ENCODE measurements at places on chromosomes 12 and 14. TPM values are rescaled to one million over a fixed set of nuclear protein-coding genes. Genes with fewer than 3 reads are reported as not detected.

The ADAM21 gene
- not detected for total RNA-seq

- DNase-seq, result no peak
Observed at GRCh38 chr12:22729957-22730443, 105.0 kb downstream of the ETNK1 start.

DNA sequence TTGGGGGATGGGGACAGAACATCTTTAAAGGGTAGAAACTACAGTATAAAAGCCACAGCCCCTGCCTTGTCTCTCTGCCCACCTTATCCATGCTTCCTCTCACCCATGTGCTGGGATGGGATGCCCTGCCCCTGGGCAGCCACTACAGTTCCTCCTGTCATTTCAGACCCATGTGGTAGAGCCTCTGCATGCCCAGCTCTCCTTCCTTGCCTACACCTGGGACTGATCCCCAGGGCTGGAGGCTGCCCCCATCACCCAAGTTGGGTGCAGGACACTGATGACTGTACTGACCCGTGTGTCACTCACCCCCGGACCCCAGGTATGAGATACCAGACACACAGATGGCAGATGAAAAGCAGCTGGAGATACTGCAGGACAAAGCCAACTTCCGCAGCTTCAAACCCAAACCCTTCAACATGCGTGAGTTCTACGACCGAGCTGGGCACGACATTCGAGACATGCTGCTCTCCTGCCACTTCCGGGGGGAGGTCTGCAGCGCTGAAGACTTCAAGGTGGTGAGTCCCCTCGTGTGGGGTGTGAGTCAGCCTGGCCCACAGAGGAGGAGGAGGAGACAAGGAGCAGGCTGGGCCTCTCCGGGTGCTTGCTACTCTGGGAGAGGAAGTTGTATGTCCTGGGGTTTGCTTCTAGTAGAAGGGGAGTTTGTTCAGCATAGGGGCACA, 2.2 kb downstream of the ASIC1 start:
- no peak for DNase-seq

The PRKD1 gene
- total RNA-seq, result 6.3 TPM

GRCh38 chr14:55600784-55601561, 21.0 kb downstream of the KTN1 start:
- no peak for DNase-seq

DNA sequence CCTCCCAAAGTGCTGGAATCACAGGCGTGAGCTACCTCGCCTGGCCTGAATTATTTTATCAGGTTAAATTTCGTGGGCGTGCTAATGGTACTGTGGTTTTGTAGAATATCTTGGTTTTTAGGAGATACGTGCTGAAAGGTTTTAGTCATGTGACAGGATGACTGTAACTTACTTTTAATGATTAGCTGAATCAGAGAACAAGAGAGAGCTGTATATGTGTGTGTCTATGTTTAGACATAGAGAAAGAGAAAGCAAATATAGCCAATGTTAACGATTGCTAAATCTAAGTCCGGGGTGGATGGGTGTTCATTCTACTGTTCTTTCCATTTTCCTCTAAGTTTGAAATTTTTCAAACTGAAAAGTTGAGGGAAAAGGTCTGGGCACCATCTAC, 9.2 kb upstream of the PNMA1 start:
- no peak for DNase-seq

- no peak for DNase-seq
Observed at GRCh38 chr12:129900306-129900705, 3.5 kb downstream of the TMEM132D start.

GRCh38 chr12:65776994-65777393, 47.3 kb upstream of the HMGA2 start:
- no peak for DNase-seq

The ATP5F1B gene
- 344 TPM for total RNA-seq

The CNPY2 gene
- 93.3 TPM for total RNA-seq

The CCDC184 gene
- not detected for total RNA-seq

DNA sequence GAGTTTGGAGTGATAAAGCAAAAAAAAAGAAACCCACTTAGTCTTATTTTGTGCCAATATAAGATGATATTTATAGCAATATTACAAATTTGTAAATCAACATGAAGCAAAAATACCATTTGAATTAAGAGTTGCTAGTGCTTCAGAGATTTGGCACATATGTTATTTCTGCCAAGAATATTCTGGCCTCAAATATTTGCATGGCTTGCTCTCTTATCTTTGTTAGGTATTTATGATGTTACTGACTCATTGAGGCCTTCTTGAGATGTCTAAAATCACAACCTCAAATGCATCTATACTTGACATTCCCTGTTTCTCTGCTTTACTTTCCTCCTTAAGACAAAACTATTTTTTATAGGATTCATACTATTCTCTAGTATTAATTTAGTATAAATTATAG, 301.5 kb downstream of the NELL2 start:
- no peak for DNase-seq

The GNG2 gene
- 4.3 TPM for total RNA-seq

The RAD51AP1 gene
- total RNA-seq, result 0.65 TPM

DNA sequence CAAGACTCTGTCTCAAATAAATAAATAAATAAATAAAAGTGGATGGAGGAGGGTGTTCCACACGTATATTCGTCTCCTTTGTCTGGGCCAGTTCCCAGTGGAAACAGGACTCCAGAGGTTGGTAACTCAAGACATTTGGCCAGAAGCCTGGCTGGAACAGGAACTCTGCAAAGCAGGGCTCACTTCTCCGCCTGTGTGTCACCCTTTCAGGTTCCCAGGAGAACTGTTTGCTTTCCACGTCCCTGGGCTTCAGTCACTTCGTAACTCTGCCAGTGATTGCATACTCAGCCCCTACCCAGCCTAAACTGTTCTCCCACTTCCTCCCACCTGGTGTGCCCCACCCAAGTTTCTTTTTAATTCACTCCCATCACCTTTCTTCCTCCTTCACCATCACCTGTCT, 7.0 kb upstream of the UBE2N start:
- no peak for DNase-seq

- no peak for DNase-seq
Observed at GRCh38 chr12:116306968-116307367, 29.5 kb upstream of the MED13L start.

DNA sequence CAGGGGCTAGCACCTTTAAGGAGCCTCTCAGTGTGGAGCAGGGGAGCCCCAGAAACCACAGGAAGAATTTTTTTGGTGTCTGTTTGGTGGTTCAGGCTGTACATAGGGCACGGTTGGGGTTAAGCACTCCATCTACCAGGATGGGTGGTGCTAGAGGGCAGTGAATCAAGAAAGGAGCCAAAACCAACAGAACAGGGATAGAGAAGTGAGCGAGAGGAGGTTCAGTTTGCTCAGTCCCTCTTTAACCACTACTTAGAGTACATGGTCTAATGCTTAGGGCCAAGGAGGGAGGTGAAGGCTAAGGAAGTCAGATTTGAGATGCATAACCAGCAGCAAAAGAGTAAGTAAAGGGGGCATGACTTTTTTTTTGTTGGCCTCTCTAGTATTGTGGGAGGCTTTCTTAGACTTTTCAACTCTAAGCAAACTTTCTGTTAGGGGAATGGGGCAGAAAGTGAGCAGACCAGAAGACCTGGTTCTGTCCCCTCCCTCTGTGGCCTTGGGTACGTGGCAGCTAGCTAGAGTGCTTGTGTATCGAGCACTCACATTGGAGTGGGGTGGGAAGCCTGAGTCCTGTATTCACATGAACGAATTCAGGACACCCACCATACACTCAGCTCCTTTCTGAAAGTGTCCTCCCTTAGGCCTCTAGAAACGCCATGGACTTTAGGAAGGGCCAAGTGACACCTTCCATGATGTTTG, 6.6 kb upstream of the NPFF start:
- no peak for DNase-seq

The MGAT4C gene
- not detected for total RNA-seq

GRCh38 chr14:94052199-94052598, 26.1 kb downstream of the OTUB2 start:
- DNase-seq, result no peak

- DNase-seq, result no peak
Observed at GRCh38 chr14:22560662-22561365, 28.2 kb downstream of the DAD1 start.

The ERG28 gene
- total RNA-seq, result 17.9 TPM

DNA sequence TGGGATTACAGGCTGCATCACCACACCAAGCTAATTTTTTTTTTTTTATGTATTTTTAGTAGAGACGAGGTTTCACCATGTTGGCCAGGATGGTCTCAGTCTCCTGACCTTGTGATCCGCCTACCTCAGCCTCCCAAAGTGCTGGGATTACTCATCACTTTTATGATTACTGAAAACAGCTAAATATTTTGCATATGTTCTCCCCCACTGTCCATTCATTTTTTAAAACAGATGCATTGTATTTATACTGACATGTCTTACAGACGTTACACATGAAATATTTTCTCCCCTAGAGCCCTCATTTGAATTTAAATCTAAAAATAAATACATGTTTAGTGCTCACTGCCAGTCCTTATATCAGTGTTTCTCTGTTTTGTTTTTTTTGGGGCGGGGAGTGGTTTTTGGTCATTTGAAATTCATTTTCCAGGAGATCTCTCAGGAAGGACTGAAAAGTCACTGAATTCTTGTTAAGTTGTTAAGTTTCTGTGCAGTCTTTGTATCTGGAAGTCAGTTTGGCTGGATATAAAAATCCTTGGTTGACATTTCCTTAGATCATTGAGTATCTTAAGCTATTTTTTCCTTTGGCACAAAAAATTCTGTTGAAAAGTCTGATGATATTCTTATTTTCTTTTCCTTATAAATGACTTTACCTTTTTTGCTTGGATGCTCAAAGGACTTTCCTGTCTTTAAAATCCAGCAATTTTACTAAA, 9.4 kb downstream of the FBXO21 start:
- DNase-seq, result no peak

The GPR135 gene
- 1.4 TPM for total RNA-seq

The COL2A1 gene
- total RNA-seq, result 0.08 TPM

The HOXC5 gene
- not detected for total RNA-seq

DNA sequence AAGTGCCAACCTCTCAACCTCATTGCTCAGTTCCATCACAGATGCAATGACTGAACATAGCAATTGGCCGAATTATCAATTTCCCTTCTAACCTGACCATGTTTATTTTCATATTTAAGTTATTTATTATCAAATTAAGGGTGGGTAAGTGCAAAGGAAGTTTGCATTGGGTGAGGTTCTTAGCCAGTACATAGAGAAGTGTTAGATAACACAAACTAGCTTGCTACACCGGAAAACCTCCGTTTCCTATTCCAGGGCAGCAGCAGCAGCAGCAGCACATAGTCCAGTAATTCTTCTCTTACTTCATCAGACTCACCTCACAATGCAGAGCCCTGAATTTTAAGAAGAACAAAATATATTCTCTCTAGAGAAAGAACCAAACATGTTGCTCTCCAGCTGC, 200.5 kb upstream of the OR4E1 start:
- no peak for DNase-seq

DNA sequence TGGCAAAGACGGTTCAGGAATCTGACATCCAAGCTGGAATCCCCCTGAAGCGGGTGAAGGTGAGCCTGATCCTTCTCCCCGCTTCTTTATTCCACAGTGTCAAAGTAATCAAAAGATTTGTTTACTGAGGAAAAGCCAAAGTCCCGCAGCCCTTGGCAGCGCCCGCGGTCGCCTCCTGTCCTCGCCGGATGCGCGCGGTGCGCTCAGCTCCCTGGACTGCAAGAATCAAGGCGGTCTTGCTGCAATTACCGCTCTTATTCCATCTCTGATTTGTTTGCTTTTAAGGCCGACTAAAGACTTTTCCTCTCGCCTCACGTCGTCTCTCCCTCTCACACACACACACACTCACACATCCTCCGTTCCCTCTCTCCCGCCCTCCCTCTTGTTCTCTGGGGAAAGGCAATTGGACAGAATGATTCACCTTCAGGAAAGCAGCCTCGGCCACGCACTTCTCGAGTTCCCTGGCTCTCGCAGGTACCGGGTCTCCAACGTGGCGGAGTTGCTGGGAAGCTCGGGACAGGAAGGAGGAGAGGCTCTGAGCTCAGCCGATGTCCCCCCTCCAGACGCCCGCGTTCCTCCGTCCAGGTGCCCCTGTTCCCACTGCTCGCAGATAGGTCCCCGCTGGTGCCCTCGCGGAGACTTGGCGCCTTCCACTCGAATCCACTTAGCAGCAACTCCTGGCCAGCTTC, 68.6 kb upstream of the USP15 start:
- DNase-seq, result no peak

DNA sequence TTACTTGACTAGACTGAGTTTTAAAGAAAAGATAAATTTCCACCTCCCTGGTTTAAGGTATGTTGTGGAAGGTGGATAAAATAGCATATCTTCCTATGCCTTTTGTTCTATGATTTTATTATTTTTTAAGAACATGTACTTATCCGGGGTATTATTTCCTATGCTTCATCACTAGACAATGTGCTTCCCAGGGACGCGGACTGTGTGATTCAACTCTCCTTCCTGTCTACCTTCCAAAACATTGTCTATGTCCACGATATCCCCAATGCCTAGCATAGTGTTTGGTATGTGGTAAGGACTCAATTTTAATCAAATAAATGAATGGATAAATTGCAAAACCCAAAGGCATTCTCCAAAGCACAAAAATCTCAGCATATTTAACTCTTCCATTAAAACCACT, 8.3 kb upstream of the CCND2 start:
- no peak for DNase-seq

The KLHL33 gene
- 0.20 TPM for total RNA-seq

GRCh38 chr14:26444822-26445221, 153.0 kb downstream of the NOVA1 start:
- DNase-seq, result no peak

DNA sequence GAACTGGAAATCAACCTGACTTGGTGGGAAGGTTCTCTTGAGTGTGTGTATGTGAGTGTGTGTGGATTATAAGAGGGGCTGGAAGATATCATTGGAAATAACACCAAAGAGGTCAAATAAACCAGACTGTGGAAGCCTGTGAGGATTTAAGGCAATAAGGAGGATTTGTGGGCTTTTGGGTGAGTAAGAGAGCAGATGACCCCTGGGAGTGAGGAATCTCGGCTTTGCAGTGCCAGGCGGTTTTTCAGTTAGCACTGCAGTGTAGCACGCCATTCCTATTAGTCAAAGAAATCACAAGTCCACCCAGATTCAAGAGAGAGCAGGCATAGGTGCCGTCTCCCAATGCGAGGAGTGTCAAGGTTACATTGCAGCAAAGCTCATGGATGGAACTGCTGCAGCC, 63.3 kb downstream of the CALM1 start:
- no peak for DNase-seq

DNA sequence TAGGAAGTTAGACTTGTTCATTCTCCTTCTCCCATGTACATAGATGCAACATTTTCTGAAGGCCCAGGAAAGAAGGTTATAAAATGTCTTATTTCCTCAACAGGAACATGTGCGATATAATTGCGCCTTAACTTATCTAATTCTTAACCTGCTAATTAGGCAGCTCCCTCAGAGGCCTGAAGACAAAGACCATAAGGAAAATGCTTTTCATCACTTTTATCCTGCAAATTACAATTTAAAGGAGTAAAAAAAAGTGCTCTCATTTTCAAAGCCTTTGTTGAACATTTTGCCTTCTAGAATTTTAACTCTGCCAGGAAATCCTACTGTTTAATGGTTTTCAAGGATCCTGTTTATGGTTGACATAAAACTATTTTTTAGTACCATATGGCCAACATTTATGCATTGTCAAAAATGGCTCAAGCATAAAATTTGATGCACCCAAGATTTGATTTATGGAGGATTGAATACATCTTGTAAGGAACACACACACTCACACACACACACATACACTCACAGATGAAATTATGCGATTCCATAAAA, 660.4 kb upstream of the TMEM132C start:
- DNase-seq, result no peak

- DNase-seq, result no peak
Observed at GRCh38 chr12:19304149-19304750, 135.0 kb upstream of the AEBP2 start.

The KSR2 gene
- total RNA-seq, result 0.03 TPM

- no peak for DNase-seq
Observed at GRCh38 chr12:21656905-21657325, 727 bp downstream of the LDHB start.

GRCh38 chr12:50276912-50277671, 6.2 kb downstream of the LIMA1 start:
- no peak for DNase-seq
